ENCODE measurements at places on chromosomes 11 and 22.

DNA sequence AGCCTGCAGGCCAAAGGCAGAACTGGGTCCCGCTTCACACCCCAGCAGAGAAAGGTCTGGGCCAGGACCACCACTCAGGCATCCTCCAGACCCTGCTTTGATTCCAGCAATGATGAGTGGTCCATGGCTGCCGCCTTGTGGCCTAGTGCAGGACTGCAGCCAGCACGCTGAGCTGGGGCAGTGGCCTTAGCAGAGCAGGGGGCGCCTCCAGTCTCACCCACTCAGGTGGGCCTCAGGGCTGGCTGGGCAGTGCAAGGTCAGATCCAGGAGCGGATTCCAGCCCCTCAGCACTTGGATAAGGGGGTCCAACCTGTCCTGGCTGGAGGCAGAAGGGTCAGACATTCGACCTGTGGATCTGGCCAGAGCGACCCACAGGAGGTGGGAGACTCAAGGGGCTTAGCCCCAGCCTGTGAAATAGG, 9.6 kb upstream of the PDE2A start:
- DNase-seq, result peak; percentile 40

- DNase-seq, result no peak
These were observed 52.2 kb downstream of the JAM3 start for GRCh38 chr11:134120921-134121526.

DNA sequence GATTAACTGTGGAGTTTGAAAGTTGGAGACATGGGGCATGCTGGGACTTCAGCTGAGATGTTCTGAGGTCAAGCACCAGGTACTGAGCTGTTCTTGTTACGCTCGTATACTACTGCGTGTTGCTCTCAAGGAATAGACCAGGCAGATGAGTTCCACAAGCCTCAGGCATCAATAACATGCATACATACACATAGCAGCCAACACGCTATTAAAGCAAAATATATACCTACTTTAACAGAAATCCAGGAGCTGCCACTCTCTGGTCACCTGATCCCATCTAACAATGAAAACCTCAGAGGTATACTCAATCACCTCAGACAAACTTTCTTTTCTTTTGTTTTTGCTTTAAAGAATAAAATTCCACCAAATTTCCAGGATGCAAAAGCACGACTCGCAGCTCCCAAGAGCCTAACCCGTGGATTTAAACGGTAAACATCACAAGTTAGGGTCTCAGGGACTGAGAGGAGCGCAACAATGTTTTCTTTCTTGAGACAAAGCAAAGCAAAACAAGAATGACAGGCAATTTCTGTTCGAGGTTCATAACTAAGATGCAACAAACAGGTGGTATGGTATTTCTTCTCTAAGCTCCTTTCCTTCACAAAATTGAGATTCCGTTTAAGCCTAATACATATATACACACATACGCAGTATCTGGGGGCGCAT, 16.5 kb downstream of the BLID start:
- no peak for DNase-seq

- DNase-seq, result no peak
These were observed 67.6 kb downstream of the UBASH3B start for GRCh38 chr11:122723106-122723505.

DNA sequence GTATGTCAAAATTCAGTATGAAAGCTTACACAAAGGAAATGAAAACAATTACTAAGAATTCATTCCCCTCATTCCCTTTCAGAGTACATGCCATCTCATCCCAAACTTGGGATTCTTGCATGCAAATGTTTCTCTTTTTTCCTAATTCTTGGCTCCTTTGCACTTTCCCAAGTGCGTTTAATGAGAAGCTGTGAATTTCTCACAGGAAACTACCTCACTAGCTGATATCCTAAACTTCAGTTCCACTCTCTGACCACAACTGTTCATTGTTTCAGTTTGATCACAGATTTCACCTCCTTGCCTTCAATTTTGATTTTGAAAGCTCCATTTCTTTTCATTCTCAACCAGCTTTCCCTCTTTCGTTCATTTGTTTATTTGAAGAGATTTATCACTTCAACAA, 5.9 kb upstream of the ARL14EP start:
- DNase-seq, result no peak

DNA sequence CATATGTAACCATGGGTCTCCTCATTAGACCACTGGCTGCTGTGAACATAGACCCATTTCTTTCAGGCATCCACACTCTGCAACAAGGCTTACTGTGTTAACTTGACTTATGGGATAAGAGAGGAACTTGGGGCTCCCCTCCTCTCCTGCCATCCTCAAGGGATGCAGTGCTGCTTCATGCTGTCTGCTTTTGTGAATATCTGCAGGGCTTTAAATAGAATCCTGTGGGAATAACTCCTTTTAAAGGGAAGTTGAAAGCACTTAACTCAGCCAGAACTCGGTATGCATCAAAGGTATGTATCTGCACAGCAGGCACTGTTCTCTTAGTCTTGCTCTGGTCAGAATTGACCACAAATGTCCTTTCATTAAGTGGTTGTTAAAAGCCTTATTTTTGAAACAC, 222.5 kb upstream of the KIRREL3 start:
- DNase-seq, result no peak

- no peak for DNase-seq
These were observed 286.2 kb downstream of the C11orf87 start for GRCh38 chr11:109708184-109708583.

DNA sequence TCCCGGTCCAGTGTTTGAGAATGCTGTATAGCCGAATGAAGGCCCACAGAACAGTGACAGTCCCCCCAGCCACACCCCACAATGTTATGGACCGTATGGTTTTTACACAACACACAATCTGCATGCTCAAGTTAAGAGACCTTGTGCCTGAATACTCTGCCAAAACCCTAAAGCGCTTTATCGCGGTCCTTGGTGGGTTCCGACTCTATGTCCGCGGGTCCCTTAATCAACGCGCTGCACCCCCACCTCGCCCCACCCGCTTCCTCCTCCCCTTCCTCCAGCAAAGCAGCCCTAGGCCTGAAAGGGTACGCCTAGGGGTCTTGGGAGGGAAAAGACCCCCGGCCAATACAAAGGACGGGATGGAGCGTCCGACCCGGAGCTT, 442 bp downstream of the COPB1 start:
- peak; percentile 22 for DNase-seq

GRCh38 chr11:102367364-102367763, 20.4 kb downstream of the BIRC2 start:
- DNase-seq, result peak; percentile 33

- no peak for DNase-seq
These were observed 136.1 kb downstream of the MORC2 start for GRCh38 chr22:30832407-30832987.
